NCI-H1436 treated with DMSO at 0.1 percent for 48 hours (cell line): ENCODE measurements at places on chromosomes 1 and 21.
A peak's percentile ranks its signal among the peaks of the same experiment; 100 is the strongest.

DNA sequence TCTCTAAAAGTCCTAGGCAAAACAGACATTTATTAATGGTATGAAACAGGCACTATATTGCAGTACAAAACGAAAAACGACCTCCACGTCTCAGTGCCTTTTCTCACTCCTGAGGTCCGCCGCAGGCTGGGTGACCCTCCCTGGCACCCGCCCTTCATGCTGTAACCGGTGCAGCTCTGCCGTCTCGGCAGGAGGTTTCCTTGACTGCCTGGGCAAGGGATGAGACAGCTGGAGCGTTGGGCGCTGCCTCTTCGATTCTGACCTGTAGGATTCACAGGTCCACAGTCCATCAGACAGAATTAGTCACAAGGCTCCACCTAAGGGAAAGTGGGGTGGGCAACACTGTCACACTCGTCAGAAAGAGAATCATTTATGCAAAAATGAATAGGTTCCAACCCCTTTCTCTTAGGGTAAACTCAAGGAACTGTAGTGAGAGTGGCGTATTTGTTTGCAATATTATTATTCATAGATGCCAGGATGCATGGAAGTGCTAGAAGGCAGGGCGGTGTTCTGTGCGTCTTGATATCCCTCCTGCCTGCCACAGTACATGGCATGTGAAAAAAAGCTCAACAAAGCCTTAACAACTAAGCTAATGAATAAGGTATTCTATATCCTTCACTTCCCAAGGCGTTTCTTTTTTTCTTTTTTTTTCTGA lies 23.5 kb upstream of the ZBTB18 start:
- DNase-seq: no peak

DNA sequence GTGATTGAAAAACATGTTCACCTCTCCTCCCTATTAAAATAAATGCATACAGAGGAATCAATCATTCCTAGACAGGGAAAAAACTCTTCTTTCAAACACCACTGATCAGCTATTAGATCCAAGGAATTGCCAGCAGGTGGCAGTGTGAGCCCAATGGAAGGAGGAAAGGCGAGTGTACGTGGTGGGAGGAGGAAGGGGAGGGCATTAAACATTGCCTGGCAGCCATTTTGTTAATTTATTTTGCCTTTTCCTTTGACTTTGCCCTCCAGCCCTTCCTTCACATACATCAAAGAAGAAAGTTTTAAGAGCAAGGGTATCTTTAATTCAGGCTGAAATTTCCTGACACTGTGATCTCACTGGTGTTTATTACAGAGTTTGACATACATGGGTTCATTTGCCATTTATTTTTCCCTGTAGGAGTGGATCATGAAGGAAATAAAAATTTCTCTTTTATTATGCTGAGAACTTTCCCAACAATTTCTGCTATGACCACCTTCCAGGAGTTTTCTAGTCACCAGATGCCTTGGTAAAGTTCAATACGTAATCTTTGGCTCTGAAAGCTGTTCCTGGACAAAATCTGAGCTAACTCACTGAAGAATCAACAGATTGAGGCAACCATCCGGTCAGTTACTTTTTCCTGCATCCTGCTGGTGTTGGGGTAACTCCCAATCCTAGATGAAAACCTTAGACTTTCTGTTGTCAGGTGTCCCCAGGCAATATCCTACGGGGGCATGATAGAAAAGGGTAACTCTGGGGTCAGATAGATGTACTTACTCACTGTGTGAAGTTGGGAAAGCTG lies 1.9 kb upstream of the GNAI3 start:
- DNase-seq: peak; percentile 65

DNA sequence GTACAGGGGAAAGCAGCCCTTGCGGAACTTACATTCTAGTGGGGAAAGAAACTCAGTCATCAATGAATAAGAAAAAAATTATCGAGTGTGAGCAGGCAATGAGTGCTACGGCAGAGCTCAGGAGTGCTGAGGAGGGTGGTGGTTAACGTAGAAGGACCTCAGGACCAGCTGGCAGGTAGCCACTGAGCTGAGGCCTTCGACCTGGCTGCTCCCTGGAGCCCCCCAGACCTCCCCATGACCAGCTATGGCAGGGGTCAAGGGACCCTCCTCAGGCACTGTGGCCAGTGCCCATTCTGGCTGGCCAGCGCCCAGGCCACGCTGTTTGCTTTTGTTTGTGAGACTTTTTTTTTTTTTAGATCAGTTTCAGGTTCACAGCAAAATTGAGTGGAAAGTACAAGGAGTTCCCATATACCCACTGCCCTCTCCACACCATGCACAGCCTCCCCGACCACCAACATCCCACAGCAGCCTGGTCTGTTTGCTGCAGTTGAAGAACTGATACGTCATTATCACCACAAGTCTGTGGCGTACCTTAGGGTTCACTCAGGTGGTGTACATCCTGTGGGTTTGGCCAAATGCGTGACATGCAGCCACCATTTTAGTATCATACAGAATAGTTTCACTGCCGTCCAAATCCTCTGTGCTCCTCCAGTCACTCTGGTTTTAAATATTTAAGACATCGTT lies 11.8 kb upstream of the TTC22 start:
- no peak for DNase-seq

- peak; percentile 28 for DNase-seq
These were observed 47.3 kb downstream of the LPGAT1 start for GRCh38 chr1:211783266-211783665.

DNA sequence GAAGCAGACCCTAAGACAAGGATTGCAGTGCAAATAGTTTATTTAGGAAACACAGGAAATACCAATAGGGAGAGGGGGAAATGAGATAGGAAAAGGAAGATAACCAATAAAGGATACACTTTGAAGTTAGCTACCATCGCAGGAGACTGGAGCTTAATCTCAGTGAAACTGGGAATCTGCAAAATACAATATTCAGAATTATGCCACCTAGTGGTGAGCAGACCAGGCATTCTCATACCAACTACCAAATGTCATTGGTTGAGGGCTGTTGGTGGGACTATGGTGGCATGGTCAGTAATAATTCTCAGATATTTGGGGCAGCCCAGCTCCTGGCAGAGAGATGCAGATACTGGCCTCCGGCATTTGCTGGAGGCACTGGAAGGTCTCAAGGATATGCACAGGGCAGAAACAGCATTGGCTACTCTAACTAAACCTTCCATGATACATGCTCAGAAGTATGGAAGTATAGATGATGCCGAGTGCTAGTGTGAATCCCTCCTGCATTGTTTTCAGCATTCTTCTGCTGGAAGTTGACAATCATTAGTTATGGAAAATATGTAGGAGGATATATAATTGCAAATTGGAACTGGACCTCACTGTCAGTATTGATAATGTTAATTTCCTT lies 11.8 kb upstream of the ZFP69B start:
- no peak for DNase-seq

GRCh38 chr1:43239484-43239883 lies 30.3 kb upstream of the TMEM125 start:
- no peak for DNase-seq

DNA sequence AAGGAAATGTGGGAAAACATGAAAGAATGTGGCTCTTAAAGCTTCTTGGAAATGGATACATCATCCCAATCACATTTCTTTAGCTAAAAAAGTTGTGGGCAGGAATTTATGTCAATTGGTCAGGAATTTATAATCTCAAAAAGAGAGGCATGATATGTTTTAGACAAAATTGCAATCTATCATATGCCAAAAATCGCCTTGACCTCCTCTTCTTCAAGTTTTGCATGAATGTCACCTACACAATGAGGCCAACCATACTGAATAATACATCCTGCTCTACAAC lies 42.4 kb downstream of the ATP6V1G3 start:
- no peak for DNase-seq

DNA sequence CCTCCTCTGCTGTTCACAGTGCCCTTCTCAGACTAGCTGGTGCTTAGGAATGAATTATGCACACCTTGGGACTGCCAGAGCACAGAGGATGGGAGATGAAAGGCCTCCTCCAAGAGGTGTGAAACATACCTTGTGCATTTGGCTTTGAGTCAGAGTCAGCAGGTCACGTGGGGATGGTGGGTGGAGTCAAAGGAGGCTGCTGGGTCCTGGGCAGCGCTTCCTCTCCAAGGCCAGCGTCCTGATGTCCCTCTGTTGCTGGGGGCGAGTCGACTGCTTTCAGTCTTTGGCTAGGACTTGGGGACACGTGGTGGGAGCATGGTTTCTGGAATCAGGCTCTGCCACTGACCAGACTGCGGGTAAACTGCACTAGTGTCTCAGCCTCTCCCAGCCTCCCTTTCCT lies 91.2 kb downstream of the AJAP1 start:
- DNase-seq: no peak

DNA sequence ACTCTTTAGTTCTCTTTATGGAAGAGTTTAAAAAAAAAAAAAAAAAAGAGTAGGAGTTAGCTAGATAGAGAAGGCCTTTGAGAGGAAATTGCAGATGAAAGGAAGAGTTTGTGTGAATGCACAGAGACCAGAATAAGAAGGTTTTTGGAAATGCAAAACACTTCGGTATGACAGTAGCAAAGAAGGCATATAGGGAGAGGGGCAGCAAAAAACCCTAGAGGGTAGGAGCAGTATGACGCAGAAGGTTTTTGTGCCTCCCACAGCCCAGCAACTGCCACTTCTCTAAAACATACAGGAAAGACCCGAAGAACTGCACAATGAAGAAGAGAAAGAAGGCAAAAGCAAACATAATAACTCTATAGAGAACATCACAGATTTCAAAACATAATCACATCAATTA lies 84.3 kb downstream of the WDR64 start:
- peak; percentile 44 for DNase-seq

DNA sequence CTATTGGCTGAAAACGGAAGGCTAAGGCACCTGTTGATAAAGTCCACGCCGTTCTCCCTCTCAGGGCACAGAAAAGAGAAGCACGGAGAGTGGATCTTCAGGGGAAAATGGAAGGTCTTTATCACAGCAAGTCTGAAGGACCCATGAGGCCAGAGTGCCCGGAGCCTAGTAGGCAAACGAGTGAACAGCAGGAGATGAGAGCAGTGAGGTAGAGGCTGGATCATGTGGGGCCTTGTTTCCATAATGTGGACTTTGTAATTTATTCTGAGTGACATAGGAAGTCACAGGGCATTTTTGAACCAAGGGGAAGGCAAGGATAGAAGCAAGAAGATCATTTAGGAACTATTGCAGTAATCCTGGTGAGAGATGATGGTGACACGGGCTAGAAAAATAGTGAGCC lies 287.2 kb upstream of the NRIP1 start:
- no peak for DNase-seq

- DNase-seq: no peak
These were observed 6.8 kb downstream of the IER5 start for GRCh38 chr1:181095260-181095659.

DNA sequence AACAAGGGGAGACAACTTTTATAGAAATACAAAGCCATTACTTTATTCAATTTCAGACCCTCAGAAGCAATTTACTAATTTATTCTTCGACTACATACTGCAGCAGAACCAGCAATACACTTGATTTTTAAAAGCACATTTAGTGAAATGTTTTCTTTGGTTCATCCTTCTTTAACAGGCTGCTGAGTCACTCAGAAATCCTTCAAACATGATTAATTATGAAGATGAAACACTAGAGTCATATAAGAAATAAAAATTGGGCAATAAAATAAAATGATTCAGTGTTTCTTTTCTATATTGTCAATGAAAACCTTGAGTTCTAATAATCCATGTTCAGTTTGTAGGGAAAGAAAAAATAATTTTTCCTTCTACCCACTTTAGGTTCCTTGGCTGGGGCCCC lies 47.0 kb downstream of the CHML start:
- DNase-seq: no peak
